ENCODE measurements at places on chromosomes 7 and 10.
A peak's percentile ranks its signal among the peaks of the same experiment; 100 is the strongest.

DNA sequence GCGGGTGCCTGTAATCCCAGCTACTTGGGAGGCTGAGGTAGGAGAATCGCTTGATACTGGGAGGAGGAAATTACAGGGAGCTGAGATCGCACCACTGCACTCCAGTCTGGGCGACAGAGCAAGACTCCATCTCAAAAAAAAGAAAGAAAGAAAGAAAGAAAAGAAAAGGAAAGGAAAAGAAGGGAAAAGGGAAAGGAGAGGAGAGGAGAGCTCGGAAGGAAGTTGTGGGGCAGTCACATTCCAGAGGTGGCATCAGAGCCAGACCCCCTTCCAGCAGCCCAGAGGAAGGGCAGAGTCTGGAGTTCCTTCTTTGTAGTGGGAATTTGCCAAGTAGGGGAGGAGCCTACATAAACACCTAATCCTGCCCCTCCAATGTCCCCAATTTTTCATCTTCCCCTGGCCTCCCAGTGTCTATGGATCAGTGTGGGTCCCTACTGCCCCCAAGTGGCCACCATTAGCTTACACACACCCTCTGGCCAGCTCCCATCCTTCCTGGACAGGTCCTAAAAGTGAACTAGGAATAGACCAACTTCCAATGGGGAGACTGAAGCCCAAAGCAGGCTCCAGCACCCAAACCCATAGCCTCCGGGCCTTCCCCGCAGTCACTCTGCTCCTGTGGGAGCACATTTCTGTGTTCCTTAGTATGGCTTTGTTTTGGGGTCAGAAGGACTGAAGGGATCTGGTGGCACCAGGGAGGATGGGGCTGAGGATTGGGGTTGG lies 39.6 kb upstream of the HSPB1 start:
- peak; percentile 45 for DNase-seq

DNA sequence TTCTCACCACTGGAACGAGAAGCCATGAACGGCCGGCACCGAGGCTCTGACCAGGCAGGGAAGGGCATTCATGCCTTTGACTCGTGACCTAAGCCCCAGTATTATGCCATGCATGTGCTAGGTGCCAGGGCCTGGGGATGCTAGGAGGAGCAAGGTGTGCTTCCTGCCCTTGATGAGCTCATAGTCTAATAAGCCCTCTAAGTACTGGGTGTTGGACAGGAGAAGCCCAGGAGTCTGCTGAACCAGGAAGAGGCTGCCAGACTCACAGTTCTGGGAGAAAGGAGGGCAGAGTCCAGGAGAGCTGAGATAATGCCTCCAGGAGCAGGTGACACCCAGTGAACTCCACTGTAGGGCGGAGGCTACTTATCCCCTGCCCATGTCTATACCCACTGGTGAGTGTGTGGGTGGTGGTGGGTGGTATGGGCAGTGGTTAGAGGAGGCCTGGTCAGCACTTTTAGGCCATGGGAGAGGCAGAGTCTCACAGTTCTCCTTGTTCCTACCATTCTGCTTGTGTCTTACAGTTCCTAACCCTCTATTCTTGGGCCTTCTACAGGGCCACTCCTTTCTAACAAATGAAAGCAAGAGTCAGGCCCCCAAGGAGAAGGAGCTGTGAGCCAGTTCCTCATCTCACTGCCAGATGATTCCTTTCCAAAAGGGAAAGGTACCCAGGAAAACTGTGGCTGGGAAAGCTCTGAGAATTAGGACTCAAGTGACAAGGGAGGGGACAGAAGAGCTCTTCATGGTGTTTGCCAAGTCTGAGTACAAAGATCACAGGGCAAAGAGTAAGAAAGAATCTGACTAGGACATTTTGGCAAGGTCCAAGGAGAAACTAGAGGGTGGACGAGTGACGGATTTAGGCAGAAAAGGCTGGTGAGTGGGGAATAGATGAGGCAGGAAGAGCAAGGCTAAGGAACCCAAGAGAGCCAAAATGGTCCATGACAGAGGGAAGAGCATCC lies 3.6 kb upstream of the MXI1 start:
- no peak for DNase-seq

DNA sequence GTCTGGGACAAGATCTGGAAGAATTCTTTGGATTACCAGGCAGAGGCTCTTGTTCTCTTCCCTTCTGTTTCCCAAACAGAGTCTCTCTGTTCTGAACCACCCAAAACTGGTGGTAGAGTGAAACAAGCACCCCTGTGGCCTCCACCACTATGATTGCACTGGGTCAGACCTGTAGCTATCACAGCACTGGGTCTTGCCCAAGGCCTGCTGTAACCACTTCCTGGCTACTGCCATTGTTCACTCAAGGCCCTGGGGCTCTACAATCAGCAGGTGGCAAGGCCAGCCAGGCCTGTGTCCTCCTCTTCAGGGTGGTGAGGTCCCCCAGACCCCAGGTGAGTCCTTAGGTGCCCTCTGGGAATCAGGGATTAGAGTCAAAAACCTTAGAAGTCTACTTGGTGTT lies 4.1 kb upstream of the LRRC17 start:
- DNase-seq = no peak

DNA sequence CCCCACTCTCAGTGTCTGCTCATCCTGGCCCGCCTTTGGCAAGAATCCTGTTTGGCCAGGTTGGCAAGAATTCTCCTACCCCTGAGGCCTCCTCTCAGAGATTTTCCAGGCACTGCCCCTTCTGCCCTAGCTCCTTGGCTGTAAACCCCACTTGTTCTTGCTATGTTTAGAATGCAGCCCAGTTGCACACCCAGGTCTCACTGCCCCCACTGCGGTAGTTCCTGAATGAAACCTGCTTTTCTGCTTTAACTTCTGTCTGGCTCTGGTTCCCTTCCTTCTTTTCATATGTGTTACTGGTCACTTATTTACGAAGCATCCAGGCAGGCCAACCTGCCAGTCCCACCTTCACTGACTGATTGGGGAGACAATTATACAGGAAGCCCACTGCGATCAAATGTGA lies 576.9 kb downstream of the GLRX3 start:
- no peak for DNase-seq

All from fibroblast of gingiva (primary cell).